ENCODE measurements at places on chromosomes 7 and 10.

DNA sequence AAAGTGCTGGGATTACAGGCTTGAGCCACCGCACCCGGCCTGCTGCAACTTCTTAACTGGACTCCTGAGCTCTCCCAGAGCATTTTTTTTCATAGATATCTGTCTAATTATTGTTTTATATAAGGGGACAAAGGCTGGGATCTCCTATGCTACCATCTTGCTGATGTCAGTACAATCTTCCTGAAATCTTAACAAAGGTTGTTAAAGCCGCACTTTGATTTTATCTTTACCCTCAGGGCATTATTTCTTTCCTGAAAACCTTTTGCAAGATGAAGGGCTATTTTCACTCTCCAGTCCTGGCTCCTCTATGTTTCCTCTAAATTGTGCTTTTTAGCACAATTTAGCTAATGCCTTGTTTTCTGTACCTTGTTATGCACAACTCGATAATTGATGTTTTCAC lies 102.9 kb downstream of the EPC1 start:
- no peak for DNase-seq

GRCh38 chr7:77989981-77990566 lies 191.5 kb downstream of the PHTF2 start:
- DNase-seq = no peak

- no peak for DNase-seq
Observed at GRCh38 chr7:124188576-124188975, 155.7 kb upstream of the TMEM229A start.

GRCh38 chr10:96746503-96746902 lies 26.2 kb upstream of the PIK3AP1 start:
- no peak for DNase-seq

- DNase-seq = no peak
Observed at GRCh38 chr10:112187527-112187926, 4.0 kb upstream of the GPAM start.

DNA sequence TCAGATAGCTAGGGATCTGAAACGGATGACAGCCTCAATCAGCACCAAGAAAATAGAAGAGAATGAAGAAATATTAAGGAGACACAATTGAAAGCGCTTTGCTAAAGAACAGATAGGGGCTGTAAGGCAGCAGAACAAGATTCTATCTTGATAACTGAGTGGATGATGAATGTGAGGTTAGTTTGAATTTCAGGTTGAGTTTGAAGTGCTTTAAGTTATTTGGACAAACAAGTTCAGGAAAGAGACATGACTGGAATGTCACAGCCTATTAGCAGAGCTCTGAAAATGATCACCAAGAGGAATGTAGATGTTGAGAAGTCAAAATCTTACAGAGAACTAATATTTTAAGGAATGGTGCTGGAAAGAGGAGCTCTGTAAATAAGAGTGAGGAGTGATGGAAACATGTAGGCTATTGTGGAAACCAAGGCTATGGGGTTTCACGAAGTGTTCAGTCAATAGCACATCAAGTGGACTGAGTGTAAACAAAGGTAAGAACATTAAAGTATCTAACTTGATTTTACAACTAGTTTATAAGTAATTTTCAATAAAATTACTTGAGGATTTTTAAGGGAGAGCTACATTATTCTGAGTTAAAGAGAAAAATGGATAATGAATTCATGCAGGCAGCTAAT lies 61.6 kb downstream of the MEST start:
- no peak for DNase-seq

DNA sequence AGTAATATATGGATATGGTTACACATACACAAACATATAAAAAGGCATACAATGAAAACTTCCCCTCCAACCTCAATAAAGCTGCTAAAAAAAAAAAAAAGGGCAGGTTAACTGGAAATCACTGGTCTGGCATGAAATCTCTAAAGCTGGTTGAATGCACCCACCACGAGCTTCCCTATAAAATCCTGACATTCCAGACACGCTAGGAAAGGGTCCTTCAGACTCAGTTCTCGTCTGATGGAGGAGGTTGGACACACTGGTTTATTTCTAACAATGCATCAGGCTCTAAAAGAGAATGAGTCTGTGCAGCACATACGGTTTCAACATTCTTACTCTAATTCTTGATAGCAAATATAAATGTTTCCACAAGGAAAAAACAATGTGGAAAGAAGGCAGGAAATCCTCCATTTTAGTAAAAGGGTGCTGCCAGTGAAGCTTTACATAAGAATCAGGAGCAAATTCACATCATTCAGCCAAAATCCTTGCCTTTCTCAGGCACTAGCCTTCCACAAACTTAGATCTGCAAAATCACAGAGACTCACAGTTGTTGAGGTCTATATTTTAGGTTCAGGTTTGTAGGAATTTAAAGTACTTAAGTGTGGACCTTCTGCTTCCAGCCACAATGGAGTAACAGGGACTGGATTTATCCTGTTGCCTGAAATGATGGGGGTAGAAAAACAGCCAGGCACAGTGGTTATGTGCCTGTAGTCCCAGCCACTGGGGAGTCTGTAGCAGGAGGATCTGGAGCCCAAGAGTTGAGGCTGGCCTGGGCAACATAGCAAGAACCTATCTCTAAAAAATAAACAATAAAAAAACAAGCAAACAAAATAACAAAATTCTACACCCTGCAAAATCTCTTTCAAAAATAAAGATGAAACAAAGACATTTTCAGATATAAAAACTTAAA lies 73.5 kb downstream of the CYTH3 start:
- no peak for DNase-seq

GRCh38 chr7:16528520-16528919 lies 1.9 kb downstream of the LRRC72 start:
- no peak for DNase-seq

DNA sequence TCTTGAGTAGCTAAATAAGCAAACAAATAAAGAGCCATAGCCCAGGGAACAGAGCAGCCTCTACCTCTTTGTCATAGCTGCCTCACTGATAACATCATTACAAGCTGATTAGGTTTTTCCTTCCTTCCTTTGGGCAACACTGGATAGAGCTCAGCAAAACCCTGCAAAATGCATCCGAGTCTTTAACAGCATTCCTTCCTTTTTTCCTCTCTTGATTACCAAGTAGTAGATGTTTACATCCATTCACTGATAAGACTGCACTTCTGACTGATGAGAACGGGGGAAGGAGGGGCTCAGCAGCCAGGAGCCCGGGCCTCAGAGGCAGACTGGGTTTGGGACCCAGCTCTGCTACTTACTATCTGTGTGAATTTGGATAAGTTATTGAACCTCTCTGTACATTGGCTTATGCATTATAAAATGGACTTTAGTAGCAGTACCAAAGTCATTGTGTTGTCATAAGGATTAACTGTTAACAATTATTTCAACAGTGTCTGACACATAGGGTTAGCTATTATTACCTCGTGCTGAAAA lies 214.2 kb downstream of the ANK3 start:
- DNase-seq = no peak

DNA sequence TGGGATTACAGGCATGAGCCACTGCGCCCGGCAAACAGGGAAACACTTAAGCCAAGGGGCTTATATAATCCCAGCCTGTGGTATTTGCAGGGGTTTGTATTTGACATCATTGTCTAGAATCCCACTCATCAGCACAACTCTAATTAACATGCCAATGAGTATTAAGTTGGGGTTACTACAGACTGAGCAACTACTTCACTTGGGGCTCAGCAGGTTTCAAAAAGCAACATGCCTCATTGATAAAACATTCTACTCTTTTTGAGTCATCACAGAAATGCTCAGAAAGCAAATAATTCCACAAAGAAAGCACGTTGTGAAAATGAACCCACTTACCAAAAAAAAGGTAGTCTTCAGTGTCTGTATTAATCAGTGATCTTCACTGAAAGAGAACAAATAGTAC lies 236.9 kb upstream of the CELF2 start:
- no peak for DNase-seq

DNA sequence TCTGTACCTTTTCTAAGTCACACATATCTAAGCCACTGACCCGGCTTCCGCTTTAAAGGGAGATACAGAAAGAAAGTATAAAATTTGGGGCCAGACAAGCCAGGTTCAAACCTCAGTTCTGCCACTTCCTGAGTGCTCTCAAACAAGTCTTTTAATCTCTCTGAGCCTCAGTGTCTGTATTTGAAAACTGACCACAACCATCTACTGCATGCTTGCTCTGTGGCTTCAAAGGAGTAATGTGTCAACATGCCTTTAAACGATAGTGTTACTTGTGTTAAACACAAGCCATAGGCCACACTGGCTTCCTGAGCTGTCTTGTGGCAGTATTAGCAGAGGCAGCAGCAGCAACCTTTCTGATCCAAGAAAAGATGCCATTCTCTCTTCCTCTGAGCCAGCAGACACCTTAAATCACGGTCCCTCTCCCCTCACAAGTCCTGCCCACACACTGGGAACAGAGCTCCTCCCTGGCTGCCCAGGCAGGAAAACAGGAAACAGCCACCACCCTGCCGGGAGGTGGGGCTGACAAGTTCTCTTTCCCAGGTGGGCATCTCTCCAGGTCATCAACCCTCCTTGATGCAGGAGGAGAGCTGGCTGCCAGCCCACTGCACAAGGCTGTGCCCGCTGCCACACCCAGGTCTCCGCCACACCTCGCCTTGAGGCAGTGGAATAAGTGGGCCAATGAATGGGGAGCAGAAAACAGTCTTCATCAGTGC lies 10.7 kb downstream of the HIP1 start:
- no peak for DNase-seq

DNA sequence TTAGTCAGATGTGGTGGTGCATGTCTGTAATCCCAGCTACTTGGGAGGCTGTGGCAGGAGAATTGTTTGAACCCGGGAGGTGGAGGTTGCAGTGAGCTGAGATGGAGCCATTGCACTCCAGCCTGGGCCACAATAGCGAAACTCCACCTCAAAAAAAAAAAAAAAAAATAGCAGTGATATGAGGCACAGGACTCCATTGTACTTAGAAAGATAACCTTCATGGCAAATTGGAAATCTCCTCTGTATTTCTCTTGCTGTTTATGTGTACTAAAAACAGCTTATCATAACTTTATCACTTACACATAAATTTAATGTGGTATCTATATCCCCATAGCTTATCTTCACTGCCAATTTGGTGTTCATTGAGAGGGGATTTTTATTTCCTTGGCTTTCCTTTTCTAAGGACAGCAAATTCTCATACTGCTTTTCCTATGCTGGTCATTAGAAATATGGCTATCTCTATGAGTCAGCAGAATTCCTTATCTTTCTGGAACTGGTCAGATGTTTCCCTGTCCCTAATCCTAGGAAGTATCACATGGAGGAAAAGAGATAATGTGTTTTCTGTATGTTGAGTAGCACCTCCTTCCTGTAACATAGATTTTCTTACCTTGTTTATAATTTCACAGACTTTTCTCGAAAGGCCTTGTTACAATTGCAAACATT lies 40.6 kb upstream of the ZEB1 start:
- DNase-seq = no peak

- no peak for DNase-seq
Observed at GRCh38 chr7:134458341-134458805, 527 bp downstream of the AKR1B1 start.

GRCh38 chr7:33500703-33501701 lies 371.6 kb downstream of the BBS9 start:
- no peak for DNase-seq

GRCh38 chr7:134619627-134620331 lies 26.9 kb upstream of the BPGM start:
- DNase-seq = peak; percentile 52

DNA sequence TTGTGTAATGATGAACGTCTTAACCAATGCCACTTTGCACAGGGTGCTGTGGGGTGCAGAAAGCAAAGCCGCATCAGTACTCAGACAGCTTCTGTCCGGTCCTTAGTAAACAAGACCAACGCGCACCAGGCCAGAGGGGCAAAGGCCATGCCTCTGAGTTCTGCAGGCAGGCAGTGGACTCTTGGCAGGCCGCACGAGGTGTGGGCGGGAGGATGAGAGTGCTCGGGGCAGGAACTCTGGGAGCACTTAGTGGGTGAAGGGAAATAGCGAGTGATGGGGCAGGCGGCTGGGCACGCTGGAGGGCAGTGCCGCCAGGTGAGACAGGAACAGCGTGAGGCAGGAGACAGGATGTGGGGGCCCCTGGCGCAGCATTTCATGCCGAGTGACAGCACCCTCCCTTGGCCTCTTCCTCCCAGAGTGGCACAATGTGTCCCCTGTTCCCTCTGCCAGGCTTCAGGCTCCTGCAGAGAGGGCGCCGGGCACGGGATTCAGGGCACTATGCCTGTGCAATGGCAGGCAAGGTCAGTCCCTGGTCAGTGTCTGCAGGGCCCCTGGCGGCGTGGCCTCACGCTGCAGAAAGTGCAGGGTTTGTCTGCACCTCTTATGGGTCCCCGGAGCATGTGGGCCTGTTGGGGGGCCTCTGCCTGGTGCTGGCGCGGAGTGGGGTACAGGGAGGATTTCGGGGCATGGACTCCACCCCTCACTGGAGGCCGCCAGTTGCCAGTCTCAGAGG lies 60.4 kb downstream of the VIPR2 start:
- no peak for DNase-seq

- no peak for DNase-seq
Observed at GRCh38 chr7:111755383-111755782, 193.1 kb upstream of the IMMP2L start.

DNA sequence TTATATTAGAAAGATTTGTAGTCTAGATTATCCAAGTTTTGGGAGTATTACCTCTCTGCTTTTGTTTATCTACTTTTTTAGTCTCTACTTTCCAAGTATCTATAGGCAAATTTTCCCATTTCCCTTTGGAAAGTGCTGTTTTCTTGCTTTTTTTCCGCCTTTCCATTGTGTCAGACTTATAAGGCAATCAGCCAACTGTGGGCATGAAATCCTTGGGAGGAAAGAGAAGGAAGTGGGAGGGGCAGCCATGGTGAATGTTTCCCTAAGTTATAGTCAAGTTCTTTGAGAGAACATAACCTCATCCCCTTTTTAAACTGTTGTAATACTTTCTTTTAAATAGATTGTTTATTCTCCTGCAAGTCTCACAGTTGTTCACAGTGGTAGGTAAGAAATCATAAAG lies 52.6 kb downstream of the PTEN start:
- no peak for DNase-seq
